ENCODE measurements at places on chromosomes 13 and 19.

GRCh38 chr19:47357788-47358680, 8.9 kb downstream of the DHX34 start:
- DNase-seq = no peak

DNA sequence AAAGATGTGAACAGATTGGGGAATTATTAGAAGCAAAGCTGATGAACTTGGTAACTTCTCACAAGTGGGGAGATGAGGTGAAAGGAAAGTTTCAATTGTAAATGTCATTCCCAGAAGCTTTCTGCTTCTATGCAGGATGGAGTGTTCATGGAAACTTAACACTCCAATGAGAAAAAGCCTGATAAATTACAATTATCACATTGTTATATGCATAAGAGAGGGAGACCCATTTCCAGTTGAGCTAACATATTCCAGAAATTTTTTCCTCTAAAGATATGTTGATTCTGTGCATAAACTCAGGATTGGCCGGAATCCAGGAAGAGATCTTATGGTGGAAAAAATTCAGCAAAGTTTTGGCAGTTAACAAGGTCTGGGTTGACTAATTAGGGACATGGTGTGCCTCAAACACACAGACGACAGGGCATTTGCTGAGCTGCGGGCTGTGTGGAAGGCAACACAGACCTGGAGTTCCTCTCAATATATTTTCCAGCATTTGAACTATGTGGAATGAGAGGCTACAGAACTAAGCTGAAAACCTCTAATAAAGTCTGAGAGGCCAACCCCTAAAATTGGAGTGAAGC, 64.9 kb upstream of the FGF14 start:
- DNase-seq = no peak

- no peak for DNase-seq
These were observed 10.8 kb downstream of the CREB3L3 start for GRCh38 chr19:4164262-4164661.

- no peak for DNase-seq
These were observed 19.6 kb upstream of the ZNRF4 start for GRCh38 chr19:5435642-5436017.

GRCh38 chr13:79386125-79386826, 19.8 kb downstream of the RBM26 start:
- DNase-seq = peak; percentile 54

All from CD4-positive, alpha-beta T cell treated with Interleukin-15 for 4 hours (primary cell).